ENCODE measurements at places on chromosomes 3 and 15.

- peak; percentile 45 for DNase-seq
Observed at GRCh38 chr3:48466386-48467109, 20.0 kb downstream of the ATRIP start.

- DNase-seq = no peak
Observed at GRCh38 chr3:44930911-44931310, 45.1 kb downstream of the ZDHHC3 start.

DNA sequence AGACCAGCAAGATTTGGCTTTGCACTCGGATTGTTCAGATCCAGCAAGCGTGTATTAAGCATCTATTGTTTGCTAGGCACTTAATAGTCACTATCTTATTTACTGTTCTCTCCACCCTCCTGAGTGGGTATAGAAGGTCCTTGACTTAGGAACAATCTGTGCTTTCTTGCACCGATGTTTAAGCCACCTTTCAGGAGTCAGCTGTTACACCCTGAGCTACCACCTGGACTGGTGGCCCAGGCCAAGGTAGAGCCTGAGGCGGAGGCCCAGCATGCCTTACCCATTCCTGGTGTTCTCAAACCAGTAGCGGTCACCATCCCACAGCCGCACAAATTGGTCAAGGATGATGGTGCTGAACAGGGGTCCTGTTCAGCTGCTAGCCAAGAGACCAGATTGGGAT, 10.0 kb downstream of the DUOX1 start:
- no peak for DNase-seq

GRCh38 chr15:65971741-65971995, 102.4 kb downstream of the RAB11A start:
- no peak for DNase-seq

DNA sequence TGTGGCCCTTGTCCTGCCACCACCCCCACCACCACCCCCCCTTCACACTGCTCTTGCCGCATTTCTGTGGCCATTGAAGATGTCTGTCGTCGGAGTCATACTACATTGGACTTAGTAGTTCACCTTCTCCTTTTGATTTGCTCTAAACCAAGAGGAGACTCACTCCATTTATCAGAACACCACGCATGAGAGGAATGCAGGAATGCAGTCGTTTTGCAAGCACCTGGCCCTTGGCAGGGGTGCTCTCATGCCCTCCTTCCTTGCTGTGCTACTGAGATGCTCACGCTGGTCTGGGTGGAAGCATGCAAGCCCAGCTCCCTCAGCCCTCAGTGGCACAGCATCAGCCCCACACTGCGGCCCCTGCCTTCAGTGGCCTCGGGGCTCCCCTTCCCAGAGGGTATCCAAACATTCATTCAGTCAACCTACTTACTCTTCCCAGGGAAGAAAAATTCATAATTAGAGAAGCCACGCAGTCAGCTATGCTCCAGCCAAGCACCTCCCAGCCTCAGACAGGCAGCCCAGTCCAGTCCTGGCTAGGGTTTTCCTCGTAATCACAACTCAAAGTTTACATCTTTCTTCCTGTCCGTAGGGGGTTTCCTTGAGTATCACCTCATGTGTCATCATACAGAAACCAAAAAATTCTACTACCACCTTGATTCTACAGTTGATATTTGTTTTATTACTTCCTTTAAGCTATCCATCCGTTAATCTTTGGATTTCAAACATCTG, 520.0 kb downstream of the GABRG3 start:
- DNase-seq = no peak
